Cardiac muscle cell (in vitro differentiated cells and primary cell): ENCODE measurements at places on chromosomes 6 and 20. TPM values are rescaled to one million over a fixed set of nuclear protein-coding genes. Genes with fewer than 3 reads are reported as not detected.
A peak's percentile ranks its signal among the peaks of the same experiment; 100 is the strongest.

The BPIFA1 gene
- not detected in 2 replicates for total RNA-seq

DNA sequence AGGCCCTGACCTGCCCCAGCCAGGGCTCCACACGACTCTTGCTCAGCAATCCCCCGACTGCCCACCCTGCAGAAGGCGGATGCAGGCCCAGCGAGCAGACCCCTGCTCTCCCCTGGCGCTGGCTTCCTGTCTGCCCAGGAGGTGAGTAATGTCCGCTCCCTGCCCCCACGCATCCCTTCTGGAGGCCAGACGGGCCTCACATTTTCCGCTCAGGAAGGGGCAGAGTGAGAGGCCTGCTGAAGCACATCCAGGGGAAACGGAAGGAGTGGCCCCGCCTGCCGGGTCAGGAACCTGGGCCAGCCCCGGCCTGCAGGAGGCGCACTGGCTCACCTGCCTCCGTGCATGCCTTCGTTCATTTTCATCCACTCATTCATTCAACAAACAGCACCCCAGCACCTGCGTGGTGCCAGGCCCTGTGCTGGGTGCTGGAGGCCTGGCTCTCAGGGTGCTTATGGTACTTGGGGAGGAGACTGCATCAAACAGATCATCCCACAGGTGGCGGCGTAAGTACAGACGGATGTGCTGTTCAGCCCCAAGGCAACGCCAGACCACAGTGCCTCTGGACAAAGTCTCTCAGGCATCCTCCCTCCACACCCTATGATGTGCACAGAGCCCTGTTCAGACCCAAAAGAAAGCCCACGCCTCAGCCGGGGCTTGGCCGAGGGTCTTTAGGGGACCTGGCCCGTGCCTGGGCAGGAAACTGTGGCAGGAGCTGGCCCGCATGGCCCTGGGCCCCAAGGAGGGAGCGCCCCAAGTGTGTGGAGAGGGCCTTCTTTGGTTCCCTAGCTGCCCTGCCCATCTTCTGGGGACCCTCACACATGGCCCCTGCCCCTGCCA lies 112.1 kb downstream of the ASXL1 start:
- DNase-seq = peak; percentile 90

DNA sequence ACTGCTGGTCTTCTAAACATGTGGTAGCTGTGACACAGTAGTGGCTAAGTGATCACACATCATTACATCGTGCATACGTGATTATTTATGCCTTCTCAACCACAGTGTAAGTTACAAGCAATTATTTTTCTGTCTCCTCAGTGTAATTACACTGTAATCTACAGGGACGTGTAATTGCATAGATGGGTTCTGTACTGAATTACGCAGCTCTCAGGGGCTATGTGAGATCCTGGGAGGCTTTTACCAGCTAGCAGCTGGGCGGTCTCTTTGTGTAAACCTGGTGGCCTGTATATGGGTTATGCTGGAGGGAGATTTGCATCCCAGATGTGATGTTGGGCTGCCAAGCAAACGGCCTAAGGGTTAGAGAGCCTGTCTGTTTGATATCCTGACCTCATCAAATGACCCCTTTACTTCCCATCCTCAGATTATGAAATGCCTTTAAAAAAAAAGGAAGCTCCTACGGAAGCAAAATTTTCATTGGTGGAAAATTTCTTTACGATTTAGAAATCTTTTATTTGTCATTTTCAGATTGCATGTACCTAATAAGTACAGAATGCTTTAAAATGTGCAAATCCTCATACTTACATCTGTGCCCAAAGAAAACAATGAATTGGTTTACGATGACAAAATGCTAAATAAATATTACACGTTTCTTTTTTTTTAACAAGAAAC lies 402.8 kb upstream of the JAG1 start:
- DNase-seq = no peak

DNA sequence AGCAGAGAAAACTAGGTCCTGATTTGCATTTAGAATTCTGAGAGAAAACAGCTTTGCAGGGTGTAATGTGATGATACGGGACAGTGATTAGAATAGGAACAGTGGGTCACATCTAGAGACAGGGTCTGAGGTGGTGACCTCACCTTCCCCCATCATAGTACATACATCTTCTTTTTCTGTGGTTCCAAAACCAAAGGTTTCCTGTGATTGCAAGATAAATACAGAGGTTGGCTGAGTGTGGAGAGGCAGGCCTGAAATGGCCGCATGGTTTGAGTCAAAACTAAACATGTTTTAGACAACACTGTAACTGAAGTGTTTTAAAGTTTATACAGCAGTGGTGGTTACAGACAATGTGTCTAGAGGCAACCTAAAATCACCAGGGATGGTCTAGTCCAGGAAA lies 10.4 kb upstream of the NT5DC1 start:
- DNase-seq = no peak

- no peak for DNase-seq
Observed at GRCh38 chr6:161918109-161918531, 644.3 kb upstream of the AGPAT4 start.

DNA sequence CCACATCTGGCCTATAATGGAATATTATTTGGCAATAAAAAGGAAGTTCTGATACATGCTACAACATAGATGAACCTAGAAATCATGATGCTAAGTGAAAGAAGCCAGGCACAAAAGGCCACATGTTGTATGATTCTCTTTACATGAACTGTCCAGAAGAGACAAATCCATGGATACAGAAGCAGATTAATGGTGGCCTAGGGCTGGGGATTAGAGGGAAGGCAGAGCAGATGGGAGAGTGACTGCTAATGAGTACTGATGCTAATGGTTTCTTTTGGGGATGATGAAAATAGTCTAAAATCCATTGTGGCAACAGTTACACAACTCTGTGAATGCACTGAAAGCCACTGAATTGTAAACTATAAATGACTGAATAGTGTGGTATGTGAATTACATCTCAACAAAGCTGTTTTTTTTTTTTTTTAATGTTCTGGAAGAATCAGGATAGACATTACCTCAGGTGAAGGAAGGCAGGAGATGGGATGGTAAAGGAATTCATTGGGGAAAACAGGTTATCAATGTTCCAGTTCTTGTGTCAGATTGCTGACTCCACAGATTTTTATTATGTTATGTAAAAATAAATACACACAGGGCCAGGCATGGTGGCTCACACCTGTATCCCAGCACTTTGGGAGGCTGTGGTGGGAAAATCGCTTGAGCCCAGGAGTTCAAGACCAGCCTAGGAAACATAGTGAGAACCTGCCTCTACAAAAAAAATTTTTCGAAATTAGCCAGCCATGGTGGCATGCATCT lies 8.9 kb upstream of the SOX12 start:
- DNase-seq = no peak

DNA sequence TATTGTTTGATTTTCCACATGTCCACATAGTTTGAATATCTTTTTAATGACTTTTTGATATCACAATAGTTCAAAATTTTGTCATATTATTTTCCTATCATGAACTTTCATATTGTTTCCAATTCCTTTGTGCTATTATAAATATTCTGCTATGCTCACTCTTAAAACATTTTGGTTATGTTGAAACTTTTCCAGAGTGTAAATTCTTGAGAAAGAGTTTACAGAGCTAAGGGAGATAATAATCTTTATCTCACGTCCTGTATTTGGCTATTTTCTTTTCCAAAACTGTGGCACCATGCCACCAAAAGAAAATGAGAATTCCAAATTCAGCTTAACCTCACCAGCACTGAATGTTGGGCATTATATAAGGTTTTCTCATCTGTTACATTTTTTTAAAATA lies 210.9 kb downstream of the TFAP2B start:
- DNase-seq = no peak

The KHDC1 gene
- 8.0 and 11.8 TPM in 2 replicates for total RNA-seq

GRCh38 chr6:161130541-161130940 lies 139.0 kb downstream of the MAP3K4 start:
- DNase-seq = no peak

- no peak for DNase-seq
Observed at GRCh38 chr6:28580475-28580874, 54.8 kb downstream of the GPX5 start.

GRCh38 chr6:125201961-125202729 lies 48.6 kb downstream of the TPD52L1 start:
- DNase-seq = no peak
